ENCODE measurements at places on chromosomes 11 and 22. TPM values are rescaled to one million over a fixed set of nuclear protein-coding genes. Genes with fewer than 3 reads are reported as not detected.

The ANGPTL5 gene
- polyA plus RNA-seq: not detected

The P2RY2 gene
- polyA plus RNA-seq: not detected

The MRGPRX4 gene
- polyA plus RNA-seq: not detected

The ZBTB16 gene
- polyA plus RNA-seq: not detected

The OR10A4 gene
- not detected for polyA plus RNA-seq

The RAD9A gene
- 22.2 TPM for polyA plus RNA-seq

The SCN3B gene
- 0.12 TPM for polyA plus RNA-seq

Data from GM12878 (cell line).